H4 (cell line): ENCODE measurements at places on chromosomes 7 and 10. TPM values are rescaled to one million over a fixed set of nuclear protein-coding genes. Genes with fewer than 3 reads are reported as not detected.
A peak's percentile ranks its signal among the peaks of the same experiment; 100 is the strongest.

- DNase-seq = no peak
Measured at GRCh38 chr10:80497187-80498077, 40.3 kb upstream of the SH2D4B start.

- peak; percentile 46 for DNase-seq
Measured at GRCh38 chr10:124648738-124649137, 95.4 kb downstream of the FAM53B start.

HECTD2 gene
- 5.0 and 5.7 TPM in 2 replicates for total RNA-seq

DNA sequence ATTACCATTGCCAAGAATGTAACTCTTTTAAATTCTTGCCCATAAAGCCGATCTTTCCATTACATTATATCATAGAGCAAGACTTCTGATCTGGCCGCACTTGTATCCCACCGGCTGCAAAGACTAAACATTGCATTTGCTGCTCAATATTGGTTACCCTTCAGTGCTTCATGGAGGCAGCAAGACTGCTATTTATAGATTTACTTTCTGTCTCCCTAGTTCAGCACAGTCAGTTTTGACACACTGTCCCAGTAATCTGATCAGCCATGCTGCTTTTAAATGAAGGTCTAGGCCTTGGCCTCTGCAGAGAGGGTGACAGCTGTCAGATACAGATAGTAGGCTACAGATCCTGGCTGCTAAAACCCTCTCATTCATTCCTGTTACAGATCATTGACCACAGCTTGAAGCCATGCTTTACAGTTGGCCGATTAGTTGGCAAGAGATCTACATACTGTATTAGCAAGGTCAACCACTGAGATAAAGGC, 562.6 kb upstream of the GALNT17 start:
- DNase-seq = no peak

- peak; percentile 43 for DNase-seq
Measured at GRCh38 chr10:34768261-34768971, 46.7 kb downstream of the PARD3 start.

DNA sequence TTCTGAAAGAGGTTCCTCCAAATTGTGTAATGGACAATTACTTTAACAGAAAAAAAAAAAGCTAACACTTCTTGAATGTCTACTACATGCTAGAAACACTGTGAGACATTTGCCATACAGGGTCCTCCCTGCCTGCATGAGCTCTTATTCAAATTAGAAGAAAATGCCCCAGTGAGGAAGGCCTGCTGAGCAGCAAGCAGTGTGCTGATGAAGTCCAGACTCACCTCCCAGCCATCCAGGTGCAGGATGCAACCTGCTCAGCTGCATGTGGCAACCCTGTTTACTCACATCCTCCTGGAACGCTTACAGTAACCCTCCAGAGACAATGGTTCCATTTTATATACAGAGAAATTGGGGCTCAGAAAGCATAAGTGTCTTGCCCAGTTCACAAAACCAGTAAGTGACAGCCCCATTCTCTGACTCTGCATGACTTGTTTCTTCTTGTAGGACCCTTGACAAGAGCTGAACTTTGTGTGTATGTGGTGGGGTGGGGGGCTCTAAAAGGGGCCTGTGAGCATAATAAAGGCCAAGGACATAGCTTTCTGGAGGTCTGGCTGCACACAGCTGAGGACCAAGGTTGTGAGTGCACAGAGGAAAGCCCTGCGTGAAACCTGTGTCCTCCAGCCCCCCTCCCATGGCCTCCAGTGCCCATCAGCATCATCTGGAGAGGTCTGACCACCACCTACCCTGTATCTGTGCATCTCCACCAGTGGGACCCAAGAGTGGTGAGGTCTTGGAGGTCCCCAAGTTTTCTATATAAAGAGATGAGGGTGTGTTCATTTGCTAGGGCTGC, 387.8 kb downstream of the GRID1 start:
- no peak for DNase-seq

RBM28 gene
- total RNA-seq = 11.3 and 20.1 TPM in 2 replicates

CUEDC2 gene
- total RNA-seq = 47.4 and 64.5 TPM in 2 replicates

- DNase-seq = no peak
Measured at GRCh38 chr10:104774234-104774633, 133.1 kb downstream of the SORCS3 start.

GRID2IP gene
- total RNA-seq = not detected in 2 replicates

PON1 gene
- total RNA-seq = not detected in 2 replicates

DNA sequence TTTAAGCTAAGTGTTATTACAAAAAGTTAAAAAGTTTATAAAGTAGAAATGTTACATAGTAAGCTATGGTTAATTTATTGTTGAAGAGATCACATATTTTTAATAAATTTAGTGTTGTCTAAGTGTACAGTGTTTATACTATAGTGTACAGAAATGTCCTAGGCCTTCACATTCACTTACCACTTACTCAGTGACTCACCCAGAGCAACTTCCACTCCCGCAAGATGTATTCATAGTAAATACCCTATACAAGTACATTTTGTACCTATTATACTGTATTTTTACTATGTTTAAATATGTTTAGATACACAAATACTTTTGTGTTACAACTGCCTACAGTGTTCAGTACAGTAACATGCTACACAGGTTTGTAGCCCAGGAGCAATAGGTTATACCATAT, 69.2 kb downstream of the DNAJC1 start:
- no peak for DNase-seq

DNA sequence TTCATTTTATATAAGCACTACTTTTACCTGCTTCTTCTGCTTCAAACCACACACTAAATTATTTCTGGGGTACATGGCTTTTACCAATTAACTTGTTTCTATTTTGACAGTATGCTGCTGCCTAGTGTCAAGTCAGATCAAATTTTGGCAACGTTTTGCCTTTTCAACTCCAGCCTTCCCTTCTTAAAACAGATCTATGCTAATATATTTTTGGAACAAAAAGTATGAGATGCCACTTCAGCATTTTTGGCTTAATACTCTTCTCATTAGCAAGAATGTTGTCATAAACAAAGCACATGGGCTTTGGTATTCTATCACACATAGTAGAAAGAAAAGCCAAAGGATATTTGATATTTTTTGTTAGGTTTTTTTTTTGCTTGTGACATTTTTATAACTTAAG, 47.8 kb downstream of the SPAM1 start:
- DNase-seq = no peak

VENTX gene
- total RNA-seq = not detected in 2 replicates

TRPV5 gene
- not detected in 2 replicates for total RNA-seq

DNA sequence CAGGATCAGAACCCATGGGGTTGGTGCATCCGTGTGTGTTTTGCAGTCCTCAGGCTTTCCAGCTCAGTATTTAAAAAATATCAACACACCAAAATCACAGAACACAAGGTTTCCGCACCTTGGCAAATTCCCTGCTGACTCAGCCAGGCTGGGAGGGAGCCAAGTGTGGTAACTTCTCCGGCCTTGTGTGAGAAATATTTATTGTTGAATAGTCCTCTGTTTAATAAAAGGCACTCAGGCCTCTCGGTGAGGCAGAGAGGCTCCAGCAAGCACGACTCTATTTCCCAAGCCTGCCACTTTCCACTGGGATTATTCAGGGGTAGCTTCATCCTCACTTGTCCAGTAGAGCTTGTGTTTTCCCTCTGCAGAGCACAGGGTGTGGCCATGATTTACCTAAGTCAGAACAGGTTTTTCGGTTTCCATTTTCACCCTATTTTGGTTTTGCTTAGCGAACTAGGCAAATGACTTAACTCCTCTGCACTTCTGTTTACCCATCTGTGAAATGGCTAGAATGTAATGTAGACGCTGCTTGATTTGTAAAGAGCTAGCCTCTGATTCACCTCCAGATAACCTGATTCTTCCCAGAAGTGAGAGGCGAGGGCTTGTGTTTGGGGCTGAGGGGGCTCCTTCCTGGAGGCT, 13.0 kb upstream of the CHST15 start:
- DNase-seq = peak; percentile 89

- no peak for DNase-seq
Measured at GRCh38 chr7:34337163-34337562, 320.9 kb upstream of the NPSR1 start.

GRCh38 chr10:26326851-26327250, 110.3 kb downstream of the GAD2 start:
- no peak for DNase-seq

- no peak for DNase-seq
Measured at GRCh38 chr10:24783504-24783903, 59.8 kb upstream of the ARHGAP21 start.

- DNase-seq = no peak
Measured at GRCh38 chr7:144957998-144958397, 122.1 kb upstream of the TPK1 start.

DNA sequence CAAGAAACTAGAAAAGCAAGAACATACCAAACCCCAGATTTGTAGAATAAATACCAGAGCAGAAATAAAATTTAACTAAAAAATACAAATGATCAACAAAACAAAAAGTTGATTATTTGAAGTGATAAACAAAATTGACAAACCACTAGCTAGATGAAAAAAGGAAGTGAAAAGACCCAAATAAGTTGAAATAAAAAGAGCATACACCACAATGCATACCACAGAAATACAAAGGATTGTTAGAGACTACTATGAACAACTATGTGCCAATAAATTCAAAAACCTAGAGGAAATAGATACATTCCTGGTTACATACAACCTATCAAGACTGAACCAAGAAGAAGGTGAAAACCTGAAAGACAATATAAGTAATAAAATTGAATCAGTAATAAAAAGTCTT, 333.4 kb downstream of the SH2D4B start:
- no peak for DNase-seq

DNA sequence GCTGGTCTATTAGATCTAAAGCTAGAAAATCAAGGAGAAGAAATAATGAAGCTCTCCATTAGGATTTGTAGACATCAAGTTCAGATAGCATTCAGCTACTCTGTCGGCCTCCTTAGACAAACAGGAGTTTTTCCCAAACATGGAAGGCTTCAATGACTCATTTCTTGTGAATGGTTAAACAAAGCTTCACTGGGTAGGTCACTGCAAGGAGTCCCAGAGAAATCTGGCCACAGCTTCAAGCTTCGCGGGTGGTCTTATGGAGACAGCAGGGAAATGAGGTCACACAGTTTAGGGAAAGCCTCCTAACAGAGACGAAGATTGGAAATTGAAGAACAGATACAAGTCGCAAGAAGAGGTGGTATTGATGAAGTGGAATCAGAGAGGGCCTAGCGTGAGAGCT, 22.6 kb upstream of the LRRC72 start:
- peak; percentile 96 for DNase-seq

DNA sequence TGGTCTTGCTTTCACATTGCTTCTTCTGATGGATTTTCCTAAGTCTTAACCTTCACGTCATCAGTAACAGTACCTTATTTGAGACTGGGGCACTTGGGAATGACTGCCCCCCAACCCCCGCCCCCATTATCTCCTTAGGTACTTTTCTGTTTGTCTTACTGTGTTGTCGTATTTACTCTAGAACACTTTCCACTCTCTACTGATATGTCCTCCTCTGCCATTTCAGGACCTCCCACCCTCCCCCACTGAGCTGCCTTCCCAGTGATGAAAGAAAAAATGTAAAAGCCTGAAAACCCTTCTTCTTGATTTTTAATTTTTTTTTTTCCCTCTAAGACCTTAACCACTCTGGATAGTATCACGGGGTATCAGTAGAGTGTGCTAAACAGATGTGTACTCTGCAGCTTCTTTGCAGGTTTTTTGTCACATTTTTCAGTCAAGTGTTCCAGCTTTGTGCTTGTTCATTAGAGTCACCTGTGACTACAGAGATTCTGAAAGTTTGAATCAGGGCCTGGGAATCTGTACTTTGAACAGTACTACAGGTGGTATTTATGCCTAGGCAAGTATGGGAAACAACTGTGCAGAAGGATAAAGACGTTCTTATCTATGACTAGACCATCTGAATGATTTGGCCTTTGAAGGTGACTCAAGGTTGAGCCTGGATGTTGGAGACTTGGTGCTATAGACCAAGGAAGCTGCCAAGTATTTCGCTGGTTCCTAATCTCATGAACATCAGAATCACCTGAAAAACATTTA, 8.3 kb downstream of the CALU start:
- no peak for DNase-seq

- no peak for DNase-seq
Measured at GRCh38 chr7:112487457-112488263, 6.9 kb downstream of the LSMEM1 start.

GRCh38 chr10:92789786-92790185, 58.5 kb upstream of the EXOC6 start:
- no peak for DNase-seq

DNA sequence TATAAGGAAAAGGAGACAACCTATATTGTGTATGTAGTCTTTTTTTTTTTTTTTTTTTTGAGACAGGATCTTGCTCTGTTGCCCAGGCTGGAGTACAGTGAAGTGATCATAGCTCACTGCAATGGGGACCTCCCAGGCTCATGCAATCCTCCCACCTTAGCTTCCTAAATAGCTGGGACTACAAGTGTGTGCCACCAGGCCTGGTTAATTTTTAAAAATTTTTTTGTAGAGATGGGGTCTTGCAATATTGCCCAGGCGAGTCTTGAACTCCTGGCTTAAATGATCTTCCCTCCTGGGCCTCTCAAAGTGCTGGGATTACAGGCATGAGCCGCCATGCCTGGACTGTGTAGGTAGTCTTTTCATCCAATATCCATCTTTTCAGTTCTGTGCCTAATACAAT, 78.7 kb upstream of the ARHGAP21 start:
- DNase-seq = no peak

DNA sequence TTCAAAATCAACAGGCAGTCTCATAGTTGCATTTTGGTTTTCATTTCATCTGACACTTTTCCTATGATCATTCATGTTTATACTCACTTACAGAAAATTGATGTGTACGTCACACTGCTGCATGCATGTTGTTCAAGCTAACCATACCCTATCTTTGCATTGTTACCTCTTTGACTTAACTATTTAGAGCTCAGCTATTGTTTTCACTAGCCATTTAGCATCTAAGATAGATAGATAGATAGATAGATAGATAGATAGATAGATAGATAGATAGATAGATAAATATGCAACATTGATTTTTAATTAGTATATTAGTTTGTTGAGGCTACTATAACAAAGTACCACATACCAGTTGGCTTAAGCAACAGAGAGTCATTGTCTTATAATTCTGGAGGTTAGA, 649.5 kb upstream of the KCND2 start:
- no peak for DNase-seq

DNA sequence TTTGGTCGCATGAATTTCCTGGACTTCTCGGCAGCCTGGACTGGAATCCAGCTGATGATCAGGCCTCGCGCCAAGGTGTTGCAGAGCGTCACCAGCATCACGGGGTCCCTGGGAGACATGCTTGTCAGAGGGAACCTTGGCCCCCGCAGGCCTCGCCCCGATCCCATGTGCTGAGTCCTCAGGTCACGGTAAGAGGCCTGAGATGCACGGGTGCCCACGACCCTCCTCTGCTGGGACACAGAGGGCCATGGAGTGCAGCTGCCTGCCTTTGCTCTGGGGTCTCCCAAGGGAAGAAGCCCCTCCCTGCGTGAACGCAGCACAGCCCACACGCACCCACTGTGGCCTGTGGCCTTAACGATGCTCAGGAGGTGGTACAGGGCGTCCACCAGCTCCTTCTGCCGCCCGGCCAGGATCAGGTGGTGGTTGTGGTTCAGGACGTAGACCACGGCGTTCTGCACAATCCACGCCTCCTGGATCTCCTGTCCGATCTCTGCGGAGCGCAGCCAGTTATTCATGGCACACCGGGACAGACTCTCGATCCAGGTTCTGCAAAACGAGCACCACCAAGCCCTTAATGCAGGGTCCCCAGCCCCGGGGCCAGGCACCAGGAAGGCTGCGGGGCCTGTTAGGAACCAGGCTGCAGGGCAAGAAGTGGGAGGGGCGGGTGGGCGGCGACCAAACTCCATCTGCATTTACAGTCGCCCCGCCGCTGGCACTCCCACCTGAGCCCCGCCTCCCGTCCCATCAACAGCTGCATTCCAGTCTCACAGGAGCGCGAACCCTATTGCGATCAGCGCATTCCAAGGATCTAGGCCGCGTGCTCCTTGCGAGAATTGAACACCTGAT, 29.4 kb downstream of the CFAP46 start:
- no peak for DNase-seq
